Cardiac septum (tissue), 1 donor: ENCODE measurements at places on chromosomes 6 and 20. TPM values are rescaled to one million over a fixed set of nuclear protein-coding genes. Genes with fewer than 3 reads are reported as not detected.

DNA sequence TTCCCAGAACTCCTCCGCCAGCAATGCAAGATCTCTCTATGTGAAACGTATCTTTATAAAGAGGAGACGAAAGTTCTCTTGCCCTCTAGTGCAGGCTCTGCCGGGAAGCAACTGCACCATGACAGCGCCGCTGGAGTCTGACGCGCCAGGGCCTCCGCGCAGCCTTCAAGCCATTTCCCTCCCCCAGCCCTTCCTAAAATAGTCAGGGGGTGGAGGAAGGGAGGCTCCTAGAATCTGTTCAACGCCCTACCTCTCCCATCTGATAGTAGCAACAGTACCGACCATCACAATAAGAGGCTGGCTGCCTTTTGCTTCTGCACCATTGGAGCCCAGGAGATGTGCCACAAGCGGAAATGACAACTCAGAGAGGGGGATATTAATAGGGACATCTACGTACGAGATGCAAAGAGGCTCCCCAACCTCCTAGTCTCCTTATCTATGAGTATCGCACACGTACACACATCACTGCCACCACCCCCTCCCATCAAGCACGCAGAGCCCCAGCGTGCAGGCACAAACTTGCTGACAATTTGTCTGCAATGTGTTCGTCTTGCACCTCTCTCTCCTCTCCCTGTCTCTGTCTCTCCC is 1.0 kb downstream of the SYNE1 start:
- peak; percentile 82 for DNase-seq

GRCh38 chr6:70834520-70834919 is 122.3 kb downstream of the B3GAT2 start:
- no peak for DNase-seq

DNA sequence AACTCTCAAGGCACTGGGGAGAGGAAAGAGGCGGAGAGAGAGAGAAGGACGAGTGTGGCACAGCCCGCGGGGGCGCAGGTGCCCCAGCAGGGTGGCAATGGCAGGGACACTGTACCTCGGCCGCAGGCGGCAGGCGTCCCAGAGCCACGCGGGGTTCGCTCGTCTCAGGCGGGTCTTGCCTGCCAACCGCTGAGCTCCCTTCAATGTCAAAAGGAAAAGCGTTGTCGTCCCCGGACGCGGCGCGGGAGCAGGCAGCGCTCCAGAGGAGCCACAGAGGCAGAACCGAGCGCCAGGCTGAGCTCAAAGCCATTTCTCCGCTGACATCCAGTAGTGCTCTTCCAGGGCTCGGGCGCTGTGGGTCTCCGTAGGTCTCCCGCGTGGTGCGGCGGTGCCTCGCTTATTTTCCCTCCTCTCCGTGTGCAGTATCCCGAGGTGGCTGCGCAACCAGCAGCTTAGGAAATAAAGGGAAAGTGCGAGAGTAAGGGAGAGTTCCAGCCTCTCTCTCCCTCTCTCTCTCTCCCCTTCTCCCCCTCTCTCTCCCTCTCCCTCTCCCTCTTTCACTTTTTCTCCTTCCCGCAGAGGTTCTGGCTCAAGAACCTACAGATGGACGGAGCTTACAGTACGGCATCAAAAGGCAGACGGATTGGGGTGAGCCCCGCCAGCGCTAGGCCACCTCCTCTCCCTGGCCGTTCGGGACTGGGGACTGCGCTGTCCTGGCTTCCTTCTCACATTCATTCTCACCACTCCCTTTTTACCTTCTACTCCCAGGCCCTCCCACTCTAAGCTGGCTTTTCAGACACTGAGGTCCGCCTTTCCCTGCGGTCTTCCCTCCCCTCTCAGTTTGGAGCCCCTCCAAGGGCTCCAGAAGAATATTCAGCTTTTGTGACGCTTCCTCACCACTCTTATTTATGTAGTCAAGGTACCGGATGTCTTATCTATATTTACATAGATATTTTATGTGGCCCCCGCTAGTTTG is at the start of gene LAMA4:
Gene LAMA4 (minus strand): TSS at position 727 of the 976 bp plus-strand sequence. CDS start 417 bp downstream, at position 310.
- peak; percentile 85 for DNase-seq

DNA sequence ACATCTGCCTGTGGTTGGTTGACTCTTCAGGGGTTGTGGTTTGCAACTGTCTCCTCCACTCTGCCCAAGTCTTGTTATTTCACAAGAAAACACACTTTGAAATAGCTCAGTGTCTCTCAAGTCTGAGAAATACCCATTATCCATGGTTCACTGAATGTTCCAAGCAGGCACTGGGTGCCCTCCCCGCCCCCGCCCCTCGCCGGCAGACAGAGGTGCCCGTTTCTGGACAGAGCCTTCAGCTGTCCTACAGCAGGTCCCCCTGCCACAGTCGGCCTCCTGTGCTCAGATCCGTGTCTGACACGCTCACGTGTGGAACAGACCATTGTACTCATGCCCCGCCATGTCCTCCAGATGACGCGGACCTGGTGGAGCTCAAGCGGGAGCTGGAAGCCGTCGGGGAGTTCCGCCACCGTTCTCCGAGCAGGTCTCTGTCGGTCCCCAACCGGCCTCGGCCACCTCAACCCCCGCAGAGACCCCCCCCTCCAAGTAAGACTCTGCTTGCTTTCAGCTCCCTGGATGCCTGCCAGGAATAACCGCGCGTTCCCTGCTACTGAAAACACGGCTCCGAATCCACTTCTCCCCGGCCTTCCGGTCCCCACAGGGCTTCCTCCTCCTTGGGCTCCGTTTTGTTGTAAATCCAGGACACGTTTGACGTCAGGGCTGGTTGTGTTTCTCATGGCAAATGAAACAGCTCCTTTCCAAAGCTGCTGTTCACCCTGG is 81.4 kb downstream of the SERAC1 start:
- peak; percentile 80 for DNase-seq

- no peak for DNase-seq
Observed at GRCh38 chr6:134707342-134708031, 242.4 kb downstream of the ALDH8A1 start.

- peak; percentile 92 for DNase-seq
Observed at GRCh38 chr20:64083378-64083803, 807 bp downstream of the LKAAEAR1 start.

- DNase-seq: no peak
Observed at GRCh38 chr6:69994251-69994650, 127.9 kb downstream of the COL19A1 start.

DNA sequence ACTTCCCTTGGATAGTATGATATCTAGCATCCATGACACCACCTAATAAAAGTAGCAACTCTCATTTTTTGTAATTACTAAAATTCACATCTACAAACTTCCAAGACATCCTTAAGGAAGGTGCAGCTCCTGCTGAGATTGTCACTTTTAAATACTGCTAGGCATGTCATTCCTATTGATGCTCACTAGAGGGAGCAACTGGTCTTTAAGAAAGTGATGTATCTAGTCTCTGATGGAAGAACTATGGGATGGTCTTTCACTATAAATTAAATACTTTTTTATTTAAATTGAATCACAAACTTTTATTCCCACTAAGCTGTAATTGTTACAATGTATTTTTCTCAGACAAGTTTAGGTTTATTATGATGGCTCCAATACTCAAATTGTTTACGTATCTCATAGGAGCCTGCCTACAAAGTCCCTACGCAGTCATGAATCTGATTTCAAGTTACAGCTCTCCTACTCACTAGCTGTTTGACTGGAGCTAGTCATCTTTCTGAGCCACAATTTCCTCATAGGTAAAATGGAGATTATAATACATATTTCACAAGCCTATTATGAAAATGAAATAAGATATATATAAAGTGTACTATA is 8.1 kb upstream of the TSPYL1 start:
- DNase-seq: no peak

GRCh38 chr6:34524971-34525370 is 31.2 kb downstream of the SPDEF start:
- no peak for DNase-seq

GRCh38 chr20:13205848-13206434 is 15.1 kb upstream of the ISM1 start:
- DNase-seq: no peak

The BPIFB1 gene
- total RNA-seq: not detected

The OXT gene
- total RNA-seq: not detected

The KLC4 gene
- total RNA-seq: 31.1 TPM

The BRD2 gene
- 88.7 TPM for total RNA-seq

The ID4 gene
- 6.8 TPM for total RNA-seq

The TRIM15 gene
- not detected for total RNA-seq
